T-helper 9 cell (primary cell): ENCODE measurements at places on chromosomes 7 and 10.

- DNase-seq: no peak
Measured at GRCh38 chr10:51314481-51314880, 240.2 kb downstream of the PRKG1 start.

- DNase-seq: no peak
Measured at GRCh38 chr7:144824360-144824759, 11.5 kb downstream of the TPK1 start.

- no peak for DNase-seq
Measured at GRCh38 chr10:55740110-55740509, 620.9 kb downstream of the ZWINT start.

GRCh38 chr7:6156734-6157133, 115.7 kb downstream of the CYTH3 start:
- DNase-seq: no peak

DNA sequence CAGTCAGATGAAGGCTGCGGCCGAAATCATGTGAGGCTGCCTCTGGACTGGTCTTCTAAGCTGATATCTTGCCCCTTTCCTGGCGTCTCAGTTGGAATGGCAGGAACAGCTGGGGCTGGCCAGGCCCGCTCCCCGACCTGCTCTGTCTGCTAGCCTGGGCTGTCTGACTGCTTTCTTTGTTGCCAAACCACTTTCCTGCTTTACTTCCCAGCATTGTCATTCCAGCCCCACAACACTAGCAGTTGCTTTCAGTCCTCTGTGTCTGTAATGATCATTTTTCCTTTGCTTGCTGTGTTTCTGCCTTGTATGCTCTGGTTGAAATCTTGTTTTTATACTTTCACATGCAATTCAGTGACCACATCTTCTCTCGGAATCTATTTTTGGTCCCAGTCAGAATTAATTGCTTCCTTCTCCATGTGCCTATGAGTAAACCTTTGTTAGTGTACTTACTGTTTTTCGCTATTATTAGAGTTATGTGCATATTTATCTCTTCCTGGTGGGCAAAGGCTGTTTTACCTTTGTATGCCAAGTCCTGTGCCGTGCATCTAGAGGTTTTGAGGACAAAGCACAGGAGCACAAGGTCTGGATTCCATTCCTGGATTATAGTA, 21.6 kb downstream of the PRPF18 start:
- no peak for DNase-seq

DNA sequence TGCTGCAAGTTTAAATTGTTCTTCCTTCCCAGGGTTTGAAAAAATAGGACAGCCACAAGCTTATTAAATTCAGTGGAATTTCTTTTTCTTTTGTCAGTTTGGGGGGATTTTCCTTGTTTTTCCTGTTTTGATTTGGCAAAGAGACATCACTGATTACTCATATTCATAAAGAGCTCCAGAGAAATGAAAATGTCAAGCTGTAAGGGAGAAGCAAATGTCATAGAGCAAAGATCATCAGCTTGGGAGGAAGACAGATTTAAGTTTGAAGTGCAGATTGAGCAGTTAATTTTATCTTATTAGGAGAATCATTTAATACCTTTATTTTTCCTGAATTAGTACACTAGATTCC, 255.8 kb upstream of the PHYHIPL start:
- no peak for DNase-seq

- DNase-seq: no peak
Measured at GRCh38 chr7:42181566-42181965, 55.4 kb downstream of the GLI3 start.
